ENCODE measurements at places on chromosomes 7 and 10.

GRCh38 chr10:3470191-3470590 is 297.6 kb upstream of the PITRM1 start:
- DNase-seq: no peak

DNA sequence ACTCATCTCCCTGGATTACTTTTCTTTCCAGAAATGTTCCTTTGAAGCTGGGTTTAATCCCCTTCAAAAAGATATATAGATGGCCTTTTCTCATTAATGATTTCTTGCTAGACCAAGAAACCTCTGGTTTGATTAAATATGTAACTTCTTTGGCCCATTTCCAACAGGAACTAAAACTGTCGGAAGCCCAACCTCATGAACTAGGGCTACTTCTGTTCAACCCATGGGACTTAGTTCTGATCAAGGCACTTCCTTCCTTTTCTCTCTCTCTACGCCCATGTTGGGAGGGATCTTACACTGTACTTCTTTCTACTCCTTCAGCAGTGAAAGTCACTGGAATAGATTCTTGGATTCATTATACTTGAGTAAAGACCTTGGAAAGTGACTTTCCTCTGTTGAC is 83.6 kb downstream of the TMEM106B start:
- DNase-seq: no peak

DNA sequence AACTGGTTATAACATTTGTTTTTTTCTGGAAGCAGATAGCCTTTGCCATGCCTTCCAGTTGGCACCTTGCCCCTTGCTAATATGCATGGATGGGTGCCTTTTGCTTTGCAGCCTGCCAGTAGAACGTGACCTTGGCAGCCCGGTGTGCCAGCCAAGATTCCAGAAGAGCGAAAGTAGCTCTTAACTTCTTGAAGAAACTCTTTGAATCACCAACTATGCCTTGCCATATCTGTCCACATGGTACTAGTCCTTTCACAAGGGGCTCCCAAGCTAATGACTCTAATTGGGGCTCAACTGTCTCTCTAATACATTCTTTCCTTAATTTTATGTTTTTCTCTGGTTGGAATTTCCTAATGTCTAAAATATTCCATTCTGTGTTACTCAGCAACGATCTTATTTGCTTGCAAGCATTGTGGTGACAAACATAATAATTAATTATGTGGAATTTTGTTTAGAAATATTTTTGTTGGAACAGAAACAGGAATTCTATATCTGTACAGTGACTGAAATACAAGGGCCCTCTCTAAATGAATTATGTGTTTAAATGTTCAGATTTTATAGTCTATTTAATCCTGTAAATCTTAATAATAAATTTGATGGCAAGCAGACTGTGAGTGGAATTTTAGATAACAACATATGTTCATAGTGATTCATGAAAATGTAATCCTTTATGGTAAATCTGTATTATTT is 45.8 kb downstream of the HDAC9 start:
- DNase-seq: no peak

- no peak for DNase-seq
Observed at GRCh38 chr10:126124668-126125349, 228.4 kb downstream of the FANK1 start.

- no peak for DNase-seq
Observed at GRCh38 chr10:3548076-3548475, 236.9 kb downstream of the KLF6 start.

DNA sequence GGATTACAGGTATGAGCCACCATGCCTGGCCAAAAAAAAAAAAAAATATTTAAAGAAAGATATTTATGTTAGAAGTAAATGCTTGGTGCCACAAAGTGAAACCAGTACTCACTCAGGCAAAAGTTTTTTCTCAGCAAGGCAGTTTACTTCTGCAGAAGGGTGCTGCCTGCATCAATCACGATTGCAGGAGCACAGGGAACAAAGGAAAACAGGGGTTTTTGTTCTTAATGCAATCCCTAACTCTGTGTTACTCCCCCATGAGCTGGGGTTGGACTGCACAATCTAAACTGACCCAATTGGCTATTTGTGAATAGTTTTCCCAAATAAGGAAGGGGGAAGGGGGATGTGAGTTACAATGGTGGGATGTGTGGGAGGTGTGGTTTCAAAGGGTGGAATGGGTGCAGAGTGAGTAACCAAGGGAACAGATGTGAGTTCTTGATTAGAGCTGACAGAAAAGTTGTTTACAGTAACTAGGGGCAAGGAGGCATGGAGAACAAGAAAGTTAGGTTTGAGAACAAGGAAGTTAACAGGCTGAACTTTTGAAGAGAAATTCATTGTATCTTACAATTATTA is 255.4 kb downstream of the TYW1 start:
- DNase-seq: no peak

- DNase-seq: no peak
Observed at GRCh38 chr10:60377955-60378354, 11.7 kb downstream of the ANK3 start.
